ENCODE measurements at places on chromosomes 7 and 10.

DNA sequence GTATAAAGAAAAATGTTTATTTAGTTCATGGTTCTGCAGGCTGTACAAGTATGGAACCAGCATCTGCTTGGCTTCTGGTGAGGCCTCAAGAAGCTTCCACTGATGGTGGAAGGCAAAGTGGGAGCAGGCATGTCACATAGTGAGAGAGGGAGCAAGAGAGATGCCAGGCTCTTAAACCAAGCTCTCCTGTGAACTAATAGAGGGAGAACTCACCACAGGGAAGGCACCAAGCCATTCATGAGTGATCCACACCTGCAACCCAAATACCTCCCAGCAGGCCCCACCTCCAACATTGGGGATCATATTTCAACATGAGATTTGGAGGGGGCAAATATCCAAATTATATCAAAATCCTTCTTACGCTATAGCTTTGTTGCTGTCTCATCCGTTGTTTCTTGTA lies 113.1 kb downstream of the CPED1 start:
- no peak for DNase-seq

- DNase-seq, result no peak
Observed at GRCh38 chr10:23200586-23200985, 8.5 kb downstream of the PTF1A start.

- no peak for DNase-seq
Observed at GRCh38 chr10:103947799-103948516, 19.0 kb upstream of the SLK start.

DNA sequence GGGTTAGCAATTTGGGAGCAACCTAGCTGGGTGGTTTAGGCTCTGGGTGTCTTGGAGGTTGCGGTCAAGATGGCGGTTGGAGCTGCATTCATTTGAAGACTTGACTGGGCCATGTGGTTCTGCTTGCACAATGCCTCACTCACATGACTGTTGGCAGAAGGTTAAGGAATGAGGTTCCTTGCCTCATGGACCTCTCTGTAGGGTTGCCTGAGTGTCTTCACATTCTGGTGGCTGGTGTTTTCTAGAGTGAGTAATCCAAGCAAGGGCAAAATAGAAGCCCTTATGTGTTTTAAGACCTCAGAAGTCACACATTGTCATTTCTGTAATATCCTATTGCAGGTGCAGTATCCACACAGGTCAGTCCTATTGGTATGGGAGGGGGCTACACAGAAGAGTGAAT lies 52.0 kb downstream of the CDK14 start:
- DNase-seq, result no peak

GRCh38 chr10:71255808-71256660 lies 43.7 kb downstream of the UNC5B start:
- no peak for DNase-seq

DNA sequence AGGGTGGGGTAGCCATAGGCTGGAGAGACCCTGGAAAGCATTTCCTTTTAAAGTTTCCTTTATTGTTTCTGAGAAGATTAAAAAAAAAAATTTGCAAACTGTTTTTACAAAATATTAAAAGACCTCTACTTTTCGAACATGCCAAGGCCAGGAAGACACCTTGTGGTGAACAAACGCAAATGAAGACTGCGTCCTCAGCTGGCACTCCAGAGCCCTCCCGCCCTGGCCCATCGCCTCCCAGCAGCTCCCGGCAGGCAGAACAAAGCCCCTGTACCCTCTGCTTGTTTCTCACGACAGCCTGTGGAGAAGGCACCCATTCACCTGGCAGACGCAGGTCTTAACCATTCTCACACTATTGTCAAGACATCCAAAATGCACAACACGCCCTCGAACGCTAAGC lies 56.4 kb downstream of the ESYT2 start:
- DNase-seq, result no peak

- no peak for DNase-seq
Observed at GRCh38 chr7:45898222-45898621, 9.9 kb downstream of the IGFBP1 start.

DNA sequence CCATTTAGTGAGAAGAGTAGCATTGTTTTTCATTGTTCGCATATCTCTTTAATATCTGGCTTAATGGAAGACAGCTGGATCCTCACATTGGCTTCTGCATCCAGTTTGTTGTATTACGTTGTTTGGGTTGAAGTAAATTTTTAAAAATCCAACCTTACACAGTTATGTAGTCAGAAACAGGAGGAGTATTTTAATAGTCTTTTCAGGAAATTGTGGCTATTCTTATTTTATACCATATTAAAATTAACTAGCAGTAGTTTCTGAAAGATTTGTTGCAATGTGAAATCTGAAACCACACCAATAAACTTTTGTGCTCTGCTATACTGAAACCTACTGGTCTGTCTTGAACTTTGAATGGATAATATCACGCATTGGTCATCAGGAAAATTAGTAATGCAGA lies 27.9 kb downstream of the MYPN start:
- DNase-seq, result no peak

GRCh38 chr7:15747301-15747700 lies 60.8 kb upstream of the MEOX2 start:
- DNase-seq, result no peak

- no peak for DNase-seq
Observed at GRCh38 chr7:50217821-50218281, 86.7 kb upstream of the IKZF1 start.

- DNase-seq, result no peak
Observed at GRCh38 chr10:99396471-99396870, 34.0 kb downstream of the GOT1 start.

DNA sequence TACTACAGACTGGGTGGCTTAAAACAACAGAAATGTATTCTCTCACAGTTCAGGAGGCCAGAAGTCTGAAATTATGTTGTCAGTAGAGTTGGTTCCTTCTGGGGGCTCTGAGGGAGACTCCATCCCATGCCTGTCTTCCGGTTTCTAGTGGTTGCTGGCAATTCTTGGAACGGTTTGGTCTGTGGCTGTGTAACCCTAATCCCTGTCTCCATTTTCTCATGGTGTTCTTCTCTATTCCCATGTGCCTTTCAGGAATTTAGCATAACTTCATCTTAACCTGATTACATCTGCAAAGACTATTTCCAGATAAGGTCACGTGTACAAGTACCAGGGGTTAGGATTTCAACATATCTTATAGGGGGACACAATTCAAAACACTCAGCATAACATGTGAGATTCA lies 73.2 kb downstream of the FAM241B start:
- DNase-seq, result no peak

DNA sequence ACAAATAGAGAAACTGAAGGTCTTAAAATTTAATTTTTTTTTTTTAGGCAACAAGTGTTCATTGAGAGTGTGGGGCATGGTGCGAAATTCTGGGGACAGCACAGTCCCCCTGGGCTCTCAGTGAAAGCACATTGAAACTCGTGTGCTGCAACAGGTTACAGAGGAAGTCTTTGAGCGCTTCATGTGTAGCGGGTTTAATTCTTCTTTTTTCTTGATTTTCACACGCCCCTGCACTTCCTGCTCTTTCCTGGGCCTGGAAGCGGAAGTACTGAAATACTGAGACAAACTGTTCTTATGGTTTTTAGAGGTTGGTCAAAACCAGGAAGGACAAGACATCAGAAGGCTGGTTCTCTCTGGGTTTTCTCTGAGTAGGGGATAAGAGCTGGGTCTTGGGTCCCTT lies 203.5 kb downstream of the PTEN start:
- DNase-seq, result no peak

GRCh38 chr7:12601302-12601869 lies 30.9 kb downstream of the SCIN start:
- DNase-seq, result no peak

- DNase-seq, result no peak
Observed at GRCh38 chr7:121057878-121058277, 69.4 kb downstream of the CPED1 start.

DNA sequence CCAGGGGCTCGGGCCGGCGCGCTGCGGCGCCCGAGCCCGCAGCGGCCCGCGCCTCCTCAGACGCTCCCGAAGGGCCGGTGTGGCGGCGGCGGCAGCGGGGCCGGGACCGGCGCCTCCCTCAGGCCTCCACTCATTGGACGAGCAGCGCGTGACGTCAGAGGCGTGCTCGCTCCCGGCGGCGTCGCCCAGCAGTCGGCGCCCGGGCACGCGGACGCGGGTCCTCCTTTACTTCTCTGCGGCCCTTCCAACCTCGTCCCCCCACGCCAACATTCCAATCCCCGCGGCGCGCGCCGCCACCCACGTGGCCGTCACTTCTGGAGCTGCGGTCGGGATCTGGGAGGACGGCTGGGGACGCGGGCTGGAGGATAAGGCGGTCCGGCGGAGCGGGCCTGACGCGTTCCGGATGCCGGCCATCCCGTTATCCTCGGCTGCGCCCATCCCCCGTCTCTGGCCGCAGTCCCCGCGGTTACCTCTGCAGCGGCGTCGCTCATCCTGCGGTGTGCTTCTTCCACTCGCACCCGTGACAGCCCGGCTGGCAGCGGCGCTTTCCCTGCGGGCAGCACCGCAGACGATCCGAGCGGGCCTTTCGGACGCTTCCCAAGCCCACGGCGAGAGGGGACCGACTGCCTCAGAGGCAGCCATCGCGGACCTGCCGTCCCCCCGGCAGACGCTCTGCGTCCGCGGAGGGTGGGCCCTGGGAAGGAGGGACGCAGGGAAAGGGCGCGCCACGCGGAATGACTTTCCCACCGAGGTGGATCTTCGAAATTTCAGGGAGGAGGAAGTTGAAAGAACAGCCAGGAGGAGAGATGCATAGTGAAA lies at the start of gene PDZD8:
PDZD8 (minus strand) TSS at position 81 of the 819 bp plus-strand sequence. CDS start 213 bp downstream, outside the sequence.
- peak; percentile 94 for DNase-seq

- DNase-seq, result no peak
Observed at GRCh38 chr7:9241826-9242225, 808.4 kb downstream of the NXPH1 start.

GRCh38 chr7:129989466-129989865 lies 36.7 kb upstream of the UBE2H start:
- peak; percentile 78 for DNase-seq

- no peak for DNase-seq
Observed at GRCh38 chr10:120978589-120979252, 127.6 kb downstream of the WDR11 start.

DNA sequence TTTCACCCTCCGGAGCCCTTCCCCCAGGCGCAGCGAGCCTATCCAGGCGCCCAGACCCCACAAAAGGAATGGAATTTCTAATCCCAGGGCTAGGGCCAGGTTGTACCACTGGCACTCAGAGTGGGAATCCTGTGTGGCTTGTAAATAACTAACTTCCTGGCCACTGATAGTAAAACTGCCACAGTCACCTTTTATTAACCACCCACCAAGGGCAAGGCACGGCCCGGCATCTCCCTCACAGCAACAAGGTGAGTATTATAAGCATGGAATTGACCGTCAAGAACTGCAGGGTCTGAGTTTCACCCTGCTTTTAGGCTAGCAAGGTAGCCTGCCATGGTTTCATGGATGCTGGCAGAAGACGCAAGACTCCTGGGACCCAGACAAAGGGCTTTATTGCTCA lies 51.1 kb downstream of the SPOCK2 start:
- no peak for DNase-seq

GRCh38 chr7:128770233-128770632 lies 5.4 kb downstream of the OPN1SW start:
- no peak for DNase-seq
